ENCODE measurements at places on chromosomes 3 and 15.

DNA sequence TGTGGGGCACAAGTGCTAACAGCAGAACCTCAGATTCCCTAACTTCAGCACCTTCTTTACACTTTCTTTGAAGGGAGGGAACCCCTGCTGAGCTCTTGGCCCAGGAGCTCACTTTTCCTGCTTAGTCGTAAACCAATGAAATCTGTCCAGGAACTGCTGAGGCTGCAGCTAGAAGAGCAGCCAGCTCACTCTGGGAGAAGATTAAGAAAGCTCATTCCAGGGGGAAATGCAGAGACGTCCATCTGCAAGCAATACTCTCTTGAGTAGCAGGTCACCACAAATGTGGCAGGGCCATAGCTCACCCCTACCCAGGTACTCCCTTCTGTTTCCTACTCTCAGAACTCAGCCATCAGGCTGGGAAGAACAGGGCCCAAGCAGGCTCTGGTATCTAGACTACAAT lies 103.3 kb downstream of the WDR76 start:
- no peak for DNase-seq

GRCh38 chr15:31435912-31436628 lies 109.4 kb downstream of the KLF13 start:
- DNase-seq = peak; percentile 62

- DNase-seq = no peak
Observed at GRCh38 chr3:125337506-125337905, 37.6 kb downstream of the ZNF148 start.

DNA sequence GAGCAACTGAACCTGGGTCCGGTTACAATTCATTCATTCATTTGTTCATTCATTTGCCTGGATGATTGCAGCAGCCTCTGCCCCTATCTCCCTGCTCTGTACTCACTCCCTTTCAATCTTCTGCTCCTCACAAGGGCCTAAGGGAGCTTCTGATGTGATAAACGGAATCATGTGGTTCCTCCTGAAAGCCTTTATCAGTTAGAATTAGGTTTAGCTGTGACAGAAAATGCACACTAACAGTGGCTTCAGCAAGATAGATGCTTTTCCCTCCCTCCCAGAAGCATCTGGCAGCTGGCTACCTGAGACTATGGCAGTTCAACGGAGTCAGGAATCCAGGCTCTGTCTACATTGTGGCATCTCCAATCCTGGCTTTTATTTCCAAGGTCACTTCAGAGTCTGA lies 196.0 kb downstream of the ADAMTS9 start:
- DNase-seq = no peak

DNA sequence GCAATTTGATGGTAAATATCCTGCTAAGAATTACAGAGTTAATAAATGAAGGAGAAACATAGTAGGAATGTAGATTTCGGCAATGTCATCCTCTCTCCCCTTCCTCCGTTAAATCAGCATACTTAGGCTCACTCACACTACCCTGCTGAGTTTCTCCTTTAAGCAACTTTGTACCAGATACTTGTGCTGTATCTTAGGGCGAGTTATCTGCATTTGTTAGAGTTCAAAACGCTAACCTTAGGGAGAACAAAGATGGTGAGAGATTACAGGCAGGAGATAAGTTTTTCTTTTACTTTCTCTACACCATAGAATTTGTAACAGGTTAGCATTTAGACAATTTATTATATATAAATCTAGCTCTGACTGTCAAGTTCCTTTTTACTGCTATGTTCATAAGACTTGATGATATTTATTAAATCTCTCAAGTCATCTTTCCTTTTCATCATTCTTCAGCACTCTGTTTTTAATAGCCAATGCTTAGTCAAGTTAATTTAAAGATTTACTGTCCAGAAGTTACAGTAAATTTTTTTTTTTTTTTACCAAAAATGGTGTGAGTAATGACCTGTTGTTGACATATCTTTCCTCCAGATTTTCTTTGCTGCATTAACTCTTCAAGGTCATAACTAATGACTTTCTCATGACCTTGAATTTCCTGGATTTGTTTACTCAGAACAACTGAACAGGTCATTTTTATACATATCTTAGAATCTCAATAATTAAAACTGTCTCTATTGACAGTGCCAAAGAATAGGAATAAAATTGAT lies 22.2 kb downstream of the SUCNR1 start:
- no peak for DNase-seq

DNA sequence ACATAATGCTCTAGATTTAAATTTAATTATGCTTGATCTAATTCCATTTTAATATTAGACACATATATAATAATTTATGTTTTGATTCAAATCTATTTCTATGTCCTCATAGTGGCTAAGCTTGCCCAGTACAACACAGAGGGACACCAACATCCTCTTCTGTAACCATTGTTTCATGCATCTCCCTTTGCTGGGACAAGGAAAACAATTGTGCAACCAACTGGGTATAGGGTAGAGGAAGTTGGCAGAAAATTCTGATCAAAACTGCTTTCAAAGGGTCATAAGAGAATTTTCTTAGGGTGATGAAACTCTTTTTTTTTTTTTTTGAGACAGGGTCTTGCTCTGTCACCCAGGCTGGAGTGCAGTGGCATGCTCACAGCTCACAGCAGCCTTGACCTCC lies 121.4 kb upstream of the SGO1 start:
- no peak for DNase-seq

DNA sequence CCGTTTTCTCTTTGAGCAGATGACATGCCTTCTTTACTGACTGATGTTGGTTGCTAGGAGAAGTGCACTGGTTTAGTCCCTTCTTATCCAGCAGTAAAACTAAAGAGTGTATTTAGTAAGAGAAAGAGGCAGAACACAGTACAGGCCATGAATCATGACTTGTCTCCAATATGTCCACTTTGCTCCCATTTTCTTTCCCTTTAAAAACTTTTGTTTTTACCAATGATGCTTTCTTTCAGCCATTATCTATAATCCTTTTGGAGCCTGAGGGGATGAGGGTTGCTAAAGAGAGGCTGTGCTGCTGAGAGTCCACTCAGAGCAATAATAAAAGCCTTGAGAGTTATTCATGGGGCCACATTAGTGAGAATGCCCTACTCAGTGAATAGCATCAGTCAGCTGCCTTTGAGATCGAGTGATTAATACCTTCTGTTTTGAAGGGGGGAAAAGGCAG lies 12.2 kb downstream of the ROBO2 start:
- no peak for DNase-seq

Measured in stimulated activated CD4-positive, alpha-beta T cell treated with anti-CD3 and anti-CD28 coated beads, Interleukin-4, amount 100 ng/mL, for 24 hours (primary cell).